HS-27A (cell line): ENCODE measurements at places on chromosomes 5 and 9.

DNA sequence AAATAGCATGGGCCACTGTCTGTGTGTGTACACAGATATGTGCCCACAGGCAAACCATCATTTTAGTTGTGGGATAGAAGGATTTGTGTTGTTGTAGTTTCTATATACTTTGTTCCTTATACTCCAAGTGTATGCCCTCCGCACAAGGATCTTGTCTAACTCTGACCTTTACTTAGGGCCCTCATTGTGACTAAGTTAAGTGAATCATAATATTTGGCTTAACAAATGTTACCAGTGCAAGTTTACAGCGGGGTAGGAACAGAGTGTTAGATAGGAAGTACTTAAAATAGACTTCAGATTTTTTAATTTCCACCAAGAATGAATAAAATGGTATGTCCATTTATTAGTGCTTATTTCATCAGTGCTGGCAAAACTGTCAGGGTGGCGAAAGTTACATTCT, 29.5 kb upstream of the CYFIP2 start:
- DNase-seq = no peak

DNA sequence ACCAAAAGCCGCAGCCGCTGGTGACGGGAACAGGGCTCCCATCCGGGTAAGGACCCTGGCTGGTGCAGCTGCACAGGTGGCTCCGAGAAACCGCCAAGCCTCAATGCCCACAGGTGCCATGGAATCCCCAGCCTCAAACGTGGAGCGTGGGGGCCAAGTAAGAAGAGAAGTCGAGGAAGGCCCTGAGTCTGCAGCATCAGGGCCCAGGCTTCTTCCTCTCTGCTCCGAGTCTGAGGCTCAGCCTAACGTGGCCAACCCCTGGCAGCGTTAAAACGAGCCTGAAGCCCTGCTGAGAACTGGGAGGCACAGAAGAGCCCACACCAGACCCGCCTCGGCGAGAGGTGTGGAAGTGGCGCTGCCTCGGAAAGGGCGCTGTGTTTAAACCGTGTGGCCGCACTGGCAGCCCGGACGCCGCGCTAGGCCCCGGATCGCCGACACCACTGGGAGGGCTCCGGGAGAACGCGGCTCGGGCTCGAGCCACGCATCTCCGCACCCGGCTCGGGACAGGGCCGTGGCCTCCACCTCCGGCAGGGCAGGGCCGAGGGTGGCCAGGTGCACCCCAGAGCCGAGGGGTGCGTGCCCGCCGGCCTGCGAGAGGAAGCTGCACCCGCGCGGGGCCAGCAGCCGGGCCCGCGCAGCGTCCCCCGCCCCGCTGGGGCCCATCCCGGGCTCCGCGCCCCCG, 730 bp downstream of the ZMYND19 start:
- no peak for DNase-seq

- DNase-seq = no peak
Observed at GRCh38 chr9:35835766-35836165, 6.7 kb downstream of the TMEM8B start.

GRCh38 chr5:172111852-172112225, 76.2 kb downstream of the STK10 start:
- no peak for DNase-seq

GRCh38 chr9:35114113-35114839, 1.4 kb downstream of the ATOSB start:
- DNase-seq = no peak
